ENCODE measurements at places on chromosomes 12 and 14.

- no peak for DNase-seq
These were observed 68.2 kb upstream of the FGD4 start for GRCh38 chr12:32331133-32331532.

DNA sequence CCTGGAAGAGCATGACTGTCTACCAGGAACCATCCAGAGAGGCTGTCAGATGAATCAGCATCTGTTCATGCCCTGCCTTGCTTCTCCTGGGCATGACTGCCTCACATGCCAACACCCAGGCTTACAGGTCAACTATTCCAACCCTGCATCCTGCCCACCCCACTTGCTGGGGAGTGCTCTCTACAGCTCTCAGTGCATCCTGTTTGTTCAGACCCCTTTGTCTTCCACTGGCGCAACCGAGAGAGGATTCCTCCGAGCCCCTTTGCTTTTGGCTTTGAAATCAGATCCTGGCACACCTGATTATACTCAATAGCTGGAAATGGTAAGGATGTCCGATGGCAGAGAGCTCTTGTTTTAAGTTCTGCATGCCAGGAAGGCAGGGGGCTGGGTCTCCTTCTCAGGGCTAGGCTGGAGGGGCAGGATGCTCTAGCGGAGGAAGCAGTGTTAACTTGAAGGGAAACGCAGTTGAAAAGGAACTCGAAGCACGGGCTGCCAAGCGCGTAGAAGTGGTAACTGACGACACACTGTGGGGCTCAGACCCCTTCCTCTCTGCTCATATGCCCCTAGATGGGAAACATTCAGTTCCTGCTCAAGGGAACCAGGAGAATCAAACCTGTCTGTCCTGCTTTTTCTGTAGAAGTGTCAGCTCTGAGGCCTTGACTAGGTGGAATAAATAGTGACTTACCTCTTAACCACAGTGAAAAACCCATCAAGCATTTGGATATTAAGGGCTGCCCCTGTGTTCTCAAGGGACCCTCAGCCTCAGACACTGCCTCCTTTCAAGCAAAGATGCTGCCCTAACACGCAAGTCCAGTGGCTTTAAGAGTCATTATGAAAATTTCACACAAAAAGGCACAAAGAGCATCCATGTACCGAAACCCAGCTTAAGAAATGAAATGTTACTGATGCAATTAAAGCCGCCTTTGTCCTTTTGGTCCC lies 297.5 kb downstream of the ZFP36L1 start:
- DNase-seq, result no peak

DNA sequence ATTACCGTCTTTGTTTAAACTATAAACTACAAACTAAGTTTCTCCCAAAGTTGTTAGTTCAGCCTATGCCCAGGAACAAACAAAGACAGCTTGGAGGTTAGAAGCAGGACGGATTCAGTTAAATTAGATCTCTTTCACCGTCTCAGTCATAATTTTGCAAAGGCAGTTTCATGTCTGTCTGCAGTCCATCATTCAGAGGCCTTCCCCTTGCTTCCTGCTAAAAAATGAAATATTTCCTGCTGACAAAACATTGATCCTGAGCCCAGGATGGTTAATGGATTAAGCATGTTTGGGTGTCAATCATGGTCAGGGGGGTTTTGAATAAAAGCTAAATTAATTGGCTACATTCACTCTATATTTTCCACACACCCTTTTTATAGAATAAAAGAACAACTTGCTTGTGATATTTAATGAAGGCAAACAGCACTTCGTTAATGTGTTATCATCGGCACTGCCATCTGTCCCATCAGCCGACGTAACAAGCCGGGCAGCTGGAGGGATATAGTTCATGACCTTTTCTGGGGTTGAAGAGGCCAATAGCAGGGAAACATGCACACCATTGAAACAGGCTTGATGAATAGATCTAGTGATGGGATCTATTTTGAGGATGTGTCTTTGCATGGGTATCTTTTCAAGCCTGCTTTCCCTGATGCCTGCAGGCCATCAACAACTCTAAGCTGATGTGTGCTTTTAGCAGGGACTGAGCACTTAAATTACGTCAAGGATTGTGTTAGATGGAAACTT lies 521.3 kb upstream of the TMEM132C start:
- no peak for DNase-seq

DNA sequence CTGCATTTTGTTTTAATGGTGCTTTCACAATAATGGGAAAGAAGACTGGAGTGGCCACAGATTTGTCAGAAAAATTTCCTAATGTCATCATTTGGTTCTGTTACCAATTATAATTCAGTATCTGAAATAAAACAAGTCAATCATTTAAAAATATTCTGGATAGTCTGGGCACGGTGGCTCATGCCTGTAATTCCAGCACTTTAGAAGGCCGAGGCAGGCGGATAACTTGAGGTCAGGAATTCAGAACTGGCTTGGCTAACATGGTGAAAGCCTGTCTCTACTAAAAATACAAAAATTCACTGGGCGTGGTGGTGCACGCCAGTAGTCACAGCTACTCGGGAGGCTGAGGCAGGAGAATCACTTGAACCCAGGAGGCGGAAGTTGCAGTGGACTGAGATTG lies 4.0 kb upstream of the LIMA1 start:
- DNase-seq, result no peak

DNA sequence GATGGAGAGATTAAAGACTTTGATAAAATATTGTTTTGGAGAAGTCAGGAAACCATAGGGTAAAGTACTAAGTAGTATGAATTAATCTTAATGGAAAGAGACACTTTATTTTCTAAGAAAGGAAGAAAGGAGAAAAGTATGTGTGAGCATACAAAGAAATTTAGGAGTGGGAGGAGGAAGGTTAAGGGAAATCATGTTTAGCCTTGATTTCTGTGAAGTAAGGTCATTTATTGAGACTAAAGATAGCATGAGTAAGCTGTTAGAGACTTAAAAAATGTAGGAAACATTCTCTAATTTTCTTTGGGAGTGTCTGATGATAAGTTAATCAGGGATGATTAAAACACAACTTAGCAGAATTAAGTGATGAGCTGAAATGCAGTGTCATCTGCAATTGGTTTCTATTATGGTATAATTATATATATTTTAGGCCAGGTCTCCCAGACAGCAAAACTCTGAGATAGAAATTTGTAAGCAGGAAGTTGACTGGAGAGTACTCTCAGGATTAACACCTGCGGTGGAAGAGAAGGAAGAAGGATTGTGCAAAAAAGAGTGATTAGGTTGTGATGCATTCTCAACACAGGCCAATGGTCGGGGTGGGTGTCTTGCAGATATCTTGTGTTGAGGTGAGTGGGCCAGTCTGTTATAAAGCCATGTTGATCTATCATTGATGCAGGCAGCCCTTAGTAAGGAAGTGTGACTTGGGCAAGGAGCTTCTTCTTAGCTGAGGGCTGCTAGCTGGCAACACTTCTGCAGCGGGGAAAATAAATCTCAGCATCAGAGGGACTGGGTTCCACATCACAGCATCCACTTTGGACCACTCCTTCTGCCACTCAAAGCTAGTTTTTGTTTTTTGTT lies 256.2 kb downstream of the AEBP2 start:
- no peak for DNase-seq

GRCh38 chr12:123941624-123942237 lies 30.9 kb downstream of the CCDC92 start:
- DNase-seq, result no peak

DNA sequence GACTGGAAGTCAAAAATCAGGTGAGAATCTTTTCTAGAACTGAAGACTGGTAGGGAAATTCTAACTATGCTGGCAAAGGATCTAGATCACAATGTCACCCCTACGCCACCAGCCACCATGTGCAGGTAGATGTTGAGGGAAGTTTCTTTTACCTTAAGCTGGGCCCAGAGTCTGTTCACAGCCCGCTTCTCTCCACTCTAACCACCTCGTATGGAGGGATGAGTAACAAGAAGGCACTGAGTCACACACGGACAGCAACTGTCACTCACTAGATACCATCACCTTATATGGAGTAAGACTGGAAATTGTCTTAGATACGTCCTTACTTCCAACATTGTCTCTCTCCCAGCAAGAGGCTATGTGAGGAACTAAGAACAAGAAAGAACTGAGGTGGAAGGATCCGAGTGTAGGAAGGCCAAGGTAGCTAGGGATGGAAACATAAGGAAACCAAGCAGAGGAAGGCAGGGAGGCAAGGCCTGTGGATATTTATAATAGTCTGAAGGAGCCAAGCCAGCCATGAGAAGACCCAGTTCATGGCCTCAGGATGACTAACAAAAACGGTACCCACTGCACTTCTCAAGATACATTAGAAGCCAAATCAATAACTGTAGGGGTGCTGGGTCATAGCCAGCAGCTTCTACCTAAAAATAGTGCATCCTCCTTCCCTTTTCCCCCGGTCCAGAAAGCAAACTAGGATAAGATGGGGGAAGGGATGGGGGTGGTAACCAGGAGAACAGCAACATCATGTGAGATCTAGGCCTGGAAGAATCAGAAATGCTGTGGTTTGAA lies 15.5 kb downstream of the REM2 start:
- no peak for DNase-seq

DNA sequence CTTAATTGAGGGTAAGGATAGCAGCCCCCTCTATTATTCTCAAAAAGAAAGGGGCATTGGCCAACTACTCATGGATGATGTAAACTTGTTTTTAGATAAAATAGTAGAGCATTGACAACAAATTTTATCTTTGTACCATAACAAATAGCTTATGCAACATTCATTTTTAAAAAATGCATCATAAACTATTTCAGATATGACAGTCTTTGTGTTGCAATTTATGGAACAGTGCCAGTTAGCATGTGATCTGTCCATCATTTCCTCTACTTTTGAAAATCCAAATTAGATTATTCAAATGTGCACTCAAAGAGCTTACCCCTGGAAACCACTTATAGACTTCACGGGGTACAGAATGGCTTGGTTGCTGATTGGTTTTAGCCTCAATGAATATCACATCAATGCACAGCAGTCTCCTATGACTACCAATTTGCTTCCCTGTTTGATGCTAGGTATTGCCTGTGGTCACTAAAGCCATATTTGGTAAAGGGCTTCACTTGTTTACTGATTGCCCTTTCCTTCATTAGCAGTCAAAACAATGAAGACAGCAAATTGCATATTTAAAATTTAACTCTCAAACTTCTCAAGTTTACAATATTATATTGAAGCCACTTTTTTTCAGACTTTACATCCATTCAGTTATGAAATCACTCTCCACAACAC lies 274.9 kb upstream of the MGAT4C start:
- no peak for DNase-seq

DNA sequence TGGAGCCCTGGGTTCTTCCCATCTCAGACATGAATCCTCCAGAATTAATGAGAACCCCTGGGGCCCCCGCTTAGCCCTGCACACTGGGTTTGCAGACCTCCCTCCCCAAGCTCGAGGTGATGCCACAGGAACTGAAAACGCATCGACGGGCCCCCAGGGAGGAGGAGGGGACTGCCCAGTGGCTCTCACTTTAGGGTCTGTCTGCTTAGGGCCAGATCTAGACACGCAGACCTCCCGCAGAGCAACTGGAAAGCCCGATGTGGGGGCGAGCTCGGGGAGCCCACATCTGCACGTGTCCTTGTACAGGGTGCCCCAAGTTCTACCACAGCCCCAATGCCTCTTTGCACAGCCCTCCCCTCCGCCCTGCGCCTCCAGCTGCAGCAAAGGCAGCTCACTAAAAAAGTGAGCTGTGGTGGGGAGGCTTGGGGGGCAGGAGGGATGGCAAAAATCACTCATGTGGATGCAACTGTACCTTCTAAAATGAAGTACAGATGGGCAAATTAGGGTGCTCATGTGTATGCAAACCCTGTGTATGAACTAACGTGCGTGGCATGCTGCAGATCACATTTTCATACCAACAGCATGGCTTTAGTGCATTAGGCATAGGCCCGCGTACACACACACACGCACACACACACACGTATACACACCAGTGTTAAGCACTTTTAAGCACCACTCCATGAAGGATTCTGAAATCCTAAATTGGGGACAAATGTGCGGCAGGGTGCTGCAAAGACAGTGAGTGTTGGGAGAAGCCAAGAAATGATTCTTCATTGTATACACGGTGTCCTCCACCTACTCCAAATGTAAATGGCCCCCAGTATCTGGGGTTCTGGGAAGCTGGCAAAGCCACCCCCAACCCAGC lies 99.9 kb upstream of the MAP1LC3B2 start:
- DNase-seq, result no peak

DNA sequence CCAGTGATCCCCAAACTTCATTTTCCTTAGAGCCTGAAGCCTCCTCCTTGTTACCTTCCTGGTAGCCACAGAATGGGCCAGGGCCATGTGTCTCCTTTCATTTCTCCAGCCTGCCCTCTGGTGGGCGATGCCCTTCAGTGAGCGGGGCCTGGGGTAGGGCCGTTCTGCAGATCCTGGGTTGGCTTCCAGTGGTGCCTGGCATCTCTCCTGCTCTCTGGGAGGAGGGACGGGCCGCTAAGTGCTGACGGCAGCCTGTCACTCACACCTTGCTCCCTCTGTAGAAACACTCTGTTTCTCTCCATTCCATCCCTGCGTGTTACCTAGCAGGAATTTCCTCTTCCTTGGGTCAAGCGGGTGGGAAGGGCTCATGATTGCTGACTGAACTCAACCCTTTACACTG lies 232.1 kb downstream of the CACNA1C start:
- DNase-seq, result no peak

DNA sequence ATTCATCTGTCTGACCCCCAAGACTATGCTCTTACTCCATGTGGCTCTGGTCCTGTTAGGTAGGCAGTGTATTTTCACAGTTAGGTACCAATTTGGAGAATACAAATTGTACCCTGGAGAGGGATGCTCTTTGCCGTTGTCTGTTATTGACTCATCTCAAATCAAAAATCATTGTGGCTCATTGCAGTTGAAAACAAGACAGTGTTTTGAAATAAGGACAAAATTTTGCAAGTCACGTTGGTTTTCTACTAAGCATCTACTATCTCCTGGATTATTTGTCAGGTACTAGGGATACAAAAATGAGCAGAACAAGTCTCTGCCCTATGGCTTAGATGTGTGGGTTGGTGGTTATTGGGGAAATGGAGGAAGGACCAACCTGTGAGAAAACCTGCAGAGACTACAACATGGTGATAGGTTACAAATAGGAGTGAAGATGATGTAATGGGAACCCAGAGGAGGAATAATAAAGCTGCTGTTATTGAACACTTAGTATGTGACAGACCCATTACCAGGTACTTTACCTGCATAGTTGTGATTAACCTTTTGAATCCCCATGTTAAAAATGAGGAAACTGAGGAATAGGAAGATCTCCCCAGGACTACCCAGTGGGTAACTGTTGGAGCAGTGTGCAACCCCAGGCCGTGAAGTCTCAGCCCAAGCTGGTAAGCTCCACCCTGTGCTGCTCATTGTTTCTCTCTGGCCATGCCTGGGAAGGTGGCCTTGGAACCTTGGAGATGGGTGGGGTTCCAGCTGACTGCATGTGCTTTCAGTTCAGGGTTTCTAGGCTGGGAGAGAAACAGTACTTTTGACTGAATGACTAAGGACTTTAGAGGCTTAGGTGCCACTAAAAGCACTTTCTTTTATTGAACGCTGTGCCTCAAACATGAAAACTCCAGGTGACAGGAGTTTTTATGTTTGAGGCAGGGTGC lies 72.9 kb upstream of the SRSF5 start:
- no peak for DNase-seq

- no peak for DNase-seq
These were observed 6.9 kb upstream of the TSPAN8 start for GRCh38 chr12:71164568-71165197.

GRCh38 chr12:120276734-120277133 lies 11.2 kb upstream of the PXN start:
- no peak for DNase-seq

- DNase-seq, result peak; percentile 62
These were observed 1.1 kb upstream of the CYP46A1 start for GRCh38 chr14:99682809-99683618.
